ENCODE measurements at places on chromosomes 6 and 20.
A peak's percentile ranks its signal among the peaks of the same experiment; 100 is the strongest.

DNA sequence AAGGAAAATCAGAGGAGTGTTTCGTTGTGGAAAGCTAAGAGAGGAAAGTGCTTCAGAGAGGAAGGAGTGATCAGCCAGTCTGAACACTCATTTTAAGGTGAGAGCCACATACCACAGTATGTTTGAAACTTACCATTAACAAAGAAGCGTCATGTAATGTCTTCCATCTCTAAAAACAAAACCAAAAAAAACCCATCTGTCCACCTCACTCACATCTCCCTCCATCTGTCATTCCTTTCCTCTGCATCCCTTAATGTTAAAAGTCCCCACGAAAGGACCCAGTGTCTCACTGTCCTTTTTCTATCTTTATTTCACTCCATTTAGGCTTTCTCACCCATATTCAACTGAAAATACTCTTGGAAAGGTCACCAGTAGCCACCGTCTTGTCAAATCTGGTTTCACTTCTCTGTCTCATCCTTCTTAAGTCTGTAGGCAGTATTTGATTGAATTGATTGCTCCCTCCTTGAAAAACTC is 59.4 kb upstream of the GNRH2 start:
- DNase-seq = peak; percentile 12

GRCh38 chr6:153790048-153790447 is 249.0 kb upstream of the OPRM1 start:
- no peak for DNase-seq

GRCh38 chr20:6299456-6299855 is 176.6 kb upstream of the FERMT1 start:
- DNase-seq = no peak

GRCh38 chr20:30286157-30286556 is 971.3 kb upstream of the DEFB115 start:
- no peak for DNase-seq

GRCh38 chr20:12640251-12640650 is 368.5 kb upstream of the SPTLC3 start:
- DNase-seq = no peak

- no peak for DNase-seq
These were observed 36.3 kb upstream of the ID1 start for GRCh38 chr20:31568773-31569162.

DNA sequence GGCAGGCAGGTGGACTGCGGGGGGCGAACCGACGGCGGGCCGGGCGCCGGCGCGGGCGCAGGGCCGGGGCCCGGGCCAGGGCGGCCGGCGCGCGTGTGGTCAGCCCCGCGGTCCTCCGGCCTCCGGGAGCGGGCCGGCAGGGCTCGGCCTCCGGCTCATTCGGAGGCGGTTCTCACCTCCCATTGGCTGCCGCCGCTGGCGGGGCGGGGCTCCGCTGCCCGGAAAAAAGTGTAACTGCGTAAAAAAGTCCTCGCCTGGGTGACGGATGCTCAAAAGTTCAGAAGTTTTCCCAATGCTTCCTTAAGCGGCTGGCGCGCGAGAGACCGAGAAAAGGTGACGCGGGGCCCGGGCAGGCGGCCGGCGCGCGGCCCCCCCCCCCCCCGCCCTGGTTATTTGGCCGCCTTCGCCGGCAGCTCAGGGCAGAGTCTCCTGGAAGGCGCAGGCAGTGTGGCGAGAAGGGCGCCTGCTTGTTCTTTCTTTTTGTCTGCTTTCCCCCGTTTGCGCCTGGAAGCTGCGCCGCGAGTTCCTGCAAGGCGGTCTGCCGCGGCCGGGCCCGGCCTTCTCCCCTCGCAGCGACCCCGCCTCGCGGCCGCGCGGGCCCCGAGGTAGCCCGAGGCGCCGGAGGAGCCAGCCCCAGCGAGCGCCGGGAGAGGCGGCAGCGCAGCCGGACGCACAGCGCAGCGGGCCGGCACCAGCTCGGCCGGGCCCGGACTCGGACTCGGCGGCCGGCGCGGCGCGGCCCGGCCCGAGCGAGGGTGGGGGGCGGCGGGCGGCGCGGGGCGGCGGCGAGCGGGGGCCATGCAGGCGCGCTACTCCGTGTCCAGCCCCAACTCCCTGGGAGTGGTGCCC is at the start of gene FOXC1:
Gene FOXC1 (plus strand): TSS at position 268 of the 849 bp plus-strand sequence. CDS start 531 bp downstream, at position 799.
- no peak for DNase-seq

- DNase-seq = no peak
These were observed 8.7 kb upstream of the APCDD1L start for GRCh38 chr20:58523971-58524315.

GRCh38 chr6:2693231-2693630 is 57.5 kb downstream of the MYLK4 start:
- DNase-seq = no peak

DNA sequence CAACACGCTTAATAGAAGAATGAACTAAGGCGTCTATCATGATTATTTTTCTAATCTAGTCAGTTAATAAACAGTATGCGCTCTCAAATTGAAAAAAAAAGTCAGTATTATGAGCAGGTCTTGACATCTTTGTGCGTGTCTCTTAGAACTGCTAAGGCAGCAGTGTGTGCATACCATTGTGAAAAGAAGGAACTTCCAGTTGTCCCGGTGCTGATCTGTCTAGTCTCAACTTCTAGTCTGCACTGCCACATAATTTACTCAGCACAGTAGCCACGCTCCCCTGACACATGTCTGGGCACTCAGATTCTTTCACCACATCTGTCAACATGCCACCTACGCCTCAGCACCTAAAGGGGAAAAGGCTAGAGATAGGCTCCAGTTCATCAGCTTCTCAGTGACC is 61.1 kb upstream of the SPDEF start:
- no peak for DNase-seq

GRCh38 chr6:163878698-163879097 is 464.2 kb downstream of the QKI start:
- no peak for DNase-seq

- DNase-seq = no peak
These were observed 48.1 kb downstream of the SLC24A3 start for GRCh38 chr20:19260412-19261090.

DNA sequence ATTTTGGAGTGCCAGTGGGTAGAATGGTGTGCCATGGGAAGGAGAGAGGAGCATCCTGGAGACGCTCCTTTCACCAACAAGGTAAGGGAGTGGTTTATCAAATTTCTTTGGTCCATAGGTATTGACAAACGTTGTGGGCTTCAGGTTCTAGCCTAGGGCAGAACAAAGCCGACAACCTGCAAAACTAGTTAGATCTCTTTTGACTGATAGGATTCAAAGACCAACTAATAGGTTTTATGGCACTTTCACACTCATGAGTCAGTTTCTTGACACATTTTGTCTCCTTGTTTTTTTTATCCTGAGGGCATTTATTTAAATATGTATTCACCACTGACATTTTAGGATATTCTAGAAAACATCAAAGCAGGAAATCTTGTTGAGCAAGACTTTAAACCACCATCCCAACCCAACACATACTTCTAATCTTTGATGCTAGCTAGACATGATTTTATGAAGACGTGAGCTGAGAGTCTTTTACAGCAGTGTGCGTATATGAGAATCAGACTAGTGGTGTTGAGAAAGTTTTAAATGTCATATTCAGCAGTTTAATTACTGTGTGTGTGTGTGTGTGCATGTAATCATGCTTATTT is 370.4 kb upstream of the HSF2 start:
- no peak for DNase-seq
